ENCODE measurements at places on chromosomes 6 and 20.

GRCh38 chr6:293193-294174 is 1.2 kb downstream of the DUSP22 start:
- DNase-seq, result no peak

DNA sequence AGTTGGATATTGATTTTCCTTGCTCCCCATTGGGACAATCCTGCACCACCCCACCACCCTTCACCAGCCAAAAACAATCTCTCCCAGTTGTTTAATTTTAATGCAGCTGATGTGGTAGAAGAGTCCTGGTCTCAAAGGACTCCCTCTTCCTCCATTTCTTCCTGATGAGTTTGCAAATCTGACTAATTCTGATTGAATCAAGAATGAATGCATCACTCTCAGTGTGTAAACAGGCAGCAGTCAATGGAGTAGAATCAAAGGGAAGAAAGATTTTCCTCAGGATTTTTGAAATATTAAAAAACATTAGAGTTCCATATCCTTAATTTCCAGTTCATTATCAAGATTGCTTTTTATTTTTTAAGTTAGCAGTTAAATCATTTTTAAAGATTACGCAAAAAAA is 54.0 kb downstream of the PLG start:
- no peak for DNase-seq

DNA sequence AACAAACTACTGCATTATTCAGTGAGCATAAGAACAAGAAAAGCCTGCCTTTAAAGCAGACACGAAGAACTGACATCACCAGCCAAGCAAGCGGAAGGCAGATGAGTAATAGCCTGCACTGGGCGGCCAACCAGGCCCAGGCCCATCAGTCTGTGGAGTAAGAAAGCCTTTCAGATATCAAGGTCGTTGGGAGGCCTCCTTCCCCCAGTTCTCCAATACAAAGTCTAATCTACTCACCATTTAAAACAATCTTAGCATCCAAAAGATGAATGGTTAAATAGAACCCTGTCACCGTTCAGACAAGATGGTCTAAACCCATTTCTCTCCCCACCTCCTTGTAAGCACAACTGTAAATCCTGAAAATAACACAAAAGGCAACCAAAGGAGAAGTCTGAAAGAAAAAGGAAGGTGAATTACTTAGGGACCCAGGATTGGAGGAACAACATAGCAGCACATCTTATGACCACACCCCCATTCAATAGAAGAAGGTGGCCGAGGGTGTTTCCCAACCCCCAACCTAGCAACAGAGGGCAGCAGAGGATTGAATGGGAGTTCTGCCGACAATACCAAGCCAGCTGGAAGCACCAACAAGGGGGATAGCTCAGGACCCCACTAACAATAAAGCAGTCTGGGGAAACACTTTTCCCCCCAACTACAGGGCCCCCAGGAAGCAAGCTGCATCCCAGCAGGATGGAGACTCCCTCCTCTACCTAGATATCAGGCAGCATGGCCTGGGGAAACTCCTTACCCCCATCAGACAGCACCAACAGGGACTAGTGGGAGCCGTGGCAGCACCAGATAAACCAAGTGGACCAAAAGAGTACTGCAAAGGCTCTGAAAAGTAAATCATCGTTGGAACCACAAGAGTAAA is 67.9 kb downstream of the ZHX3 start:
- no peak for DNase-seq

DNA sequence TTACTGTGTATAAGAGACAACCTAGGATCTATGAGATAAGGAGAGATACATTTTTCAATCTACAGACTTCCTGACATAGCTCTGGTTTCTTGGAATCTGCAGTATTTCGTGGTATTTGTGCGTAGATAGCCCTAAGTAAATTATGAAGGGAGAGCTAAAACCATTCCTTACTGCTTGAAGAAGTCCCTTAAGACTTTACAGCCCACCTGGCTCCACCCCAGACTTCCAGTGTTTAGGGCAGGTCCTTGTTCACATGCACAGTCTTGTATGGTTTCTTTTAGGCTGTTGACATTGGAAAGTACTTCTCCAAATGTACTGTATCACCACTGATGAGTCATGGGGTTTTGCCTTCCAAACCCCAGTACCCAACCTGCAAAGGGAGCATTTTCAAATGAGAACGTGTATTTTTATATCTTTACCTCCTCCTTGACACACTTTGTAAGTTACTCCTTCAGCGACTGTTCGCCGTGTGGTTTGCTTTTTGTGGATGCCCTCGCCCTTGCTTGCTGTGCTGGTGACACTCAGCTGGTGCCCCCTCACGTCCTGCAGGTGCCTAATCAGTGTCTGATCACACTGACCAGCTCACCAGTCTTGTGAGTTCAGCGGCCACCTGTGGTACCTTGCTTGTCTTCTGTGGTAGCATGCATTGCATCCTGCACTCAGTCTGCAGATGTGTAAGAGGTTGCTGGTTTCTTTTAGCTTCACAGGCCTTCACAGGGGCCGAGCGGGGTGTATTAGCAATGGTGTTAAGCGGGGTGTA is 73.3 kb downstream of the IGF2R start:
- no peak for DNase-seq

DNA sequence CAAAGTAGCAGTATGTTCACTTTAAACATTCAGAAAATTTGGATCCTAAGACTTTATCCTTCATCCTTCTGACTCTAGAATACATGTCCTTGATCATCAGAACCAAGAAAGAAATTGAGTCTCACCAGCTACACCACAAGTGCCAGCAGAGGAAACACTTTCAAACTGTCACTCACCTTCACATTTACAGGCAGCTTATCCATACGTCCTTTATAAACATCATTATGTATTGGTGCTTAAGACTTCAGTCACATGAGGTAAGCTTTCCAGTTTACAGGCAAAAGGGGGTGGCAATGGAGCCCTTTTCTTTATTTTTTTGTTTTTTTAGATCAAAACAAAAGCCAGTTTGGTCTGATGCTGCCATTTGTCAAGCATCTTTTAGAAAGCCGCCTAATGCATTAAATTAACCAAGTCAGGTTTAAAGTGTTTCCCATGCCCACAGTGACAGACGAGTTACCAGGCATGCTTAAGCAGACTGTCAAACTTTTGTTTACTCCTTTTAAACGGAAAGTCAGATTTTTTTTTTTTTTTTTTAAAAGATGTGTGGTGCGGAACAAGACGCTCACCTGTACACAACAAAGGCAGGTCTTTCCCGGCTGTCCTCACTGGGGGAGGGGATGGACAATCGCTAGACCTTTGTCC is 952 bp upstream of the BRPF3 start:
- no peak for DNase-seq

GRCh38 chr6:146697921-146698320 is 99.1 kb downstream of the ADGB start:
- DNase-seq, result no peak

All from cortex of kidney (tissue), 1 donor.